ENCODE measurements at places on chromosomes 1 and 21.

GRCh38 chr1:214003233-214003632 is 15.5 kb downstream of the PROX1 start:
- no peak for DNase-seq

GRCh38 chr1:208036918-208037766 is 126.2 kb upstream of the CD34 start:
- no peak for DNase-seq

DNA sequence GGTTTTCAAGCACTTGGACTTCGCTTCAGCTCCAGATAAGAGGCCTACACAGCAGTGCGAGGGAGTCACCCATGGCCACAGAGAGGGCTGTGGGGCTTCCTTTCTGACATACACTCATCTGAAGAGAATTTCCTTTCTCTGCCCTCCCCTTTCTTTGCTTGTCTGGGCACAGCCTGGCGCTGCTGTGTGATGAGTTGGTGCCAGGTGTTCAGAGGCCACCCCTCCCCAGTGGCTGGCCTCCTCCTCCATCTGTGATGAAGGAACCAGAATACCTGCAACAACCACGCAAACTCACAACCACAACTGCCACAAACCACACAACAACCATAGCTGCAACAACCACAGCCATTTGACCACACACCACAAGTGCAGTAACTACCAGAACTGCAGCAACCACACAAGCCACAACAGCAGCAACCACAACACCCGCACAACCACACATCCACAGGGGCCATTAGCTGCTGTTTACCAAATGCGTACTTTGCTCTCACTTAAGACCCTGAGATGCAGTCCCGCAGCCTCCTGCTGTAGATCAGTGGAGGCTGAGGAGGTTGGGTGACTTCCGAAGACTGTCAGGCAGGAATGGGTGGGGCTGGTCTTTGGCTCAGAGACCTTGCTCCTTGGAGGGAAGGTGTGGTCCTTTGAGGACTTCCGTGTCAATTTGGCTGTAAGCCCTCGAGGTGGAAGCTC is 71.1 kb downstream of the IER5 start:
- no peak for DNase-seq

- no peak for DNase-seq
Measured at GRCh38 chr1:47724432-47724999, 272.7 kb downstream of the TRABD2B start.

DNA sequence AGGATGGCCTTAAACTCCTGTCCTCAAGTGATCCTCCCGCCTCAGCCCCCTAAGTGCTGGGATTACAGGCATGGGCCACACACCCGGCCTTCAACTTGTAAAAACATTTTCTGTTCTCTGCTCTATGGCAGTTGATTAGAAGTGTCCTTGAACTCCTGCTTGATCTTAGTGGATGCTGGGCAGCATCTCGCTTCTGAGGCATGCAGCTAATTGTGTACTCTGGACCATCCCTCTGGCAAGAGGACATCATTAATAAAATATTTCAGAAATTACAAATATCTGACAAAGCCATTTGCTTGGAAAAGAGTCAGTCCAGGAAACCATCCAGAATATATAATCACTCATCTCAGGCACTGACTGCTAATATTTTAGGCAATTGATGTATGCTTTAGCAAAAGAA is 8.1 kb downstream of the NGF start:
- DNase-seq = no peak

GRCh38 chr1:239930686-239931262 is 160.9 kb upstream of the FMN2 start:
- DNase-seq = no peak

DNA sequence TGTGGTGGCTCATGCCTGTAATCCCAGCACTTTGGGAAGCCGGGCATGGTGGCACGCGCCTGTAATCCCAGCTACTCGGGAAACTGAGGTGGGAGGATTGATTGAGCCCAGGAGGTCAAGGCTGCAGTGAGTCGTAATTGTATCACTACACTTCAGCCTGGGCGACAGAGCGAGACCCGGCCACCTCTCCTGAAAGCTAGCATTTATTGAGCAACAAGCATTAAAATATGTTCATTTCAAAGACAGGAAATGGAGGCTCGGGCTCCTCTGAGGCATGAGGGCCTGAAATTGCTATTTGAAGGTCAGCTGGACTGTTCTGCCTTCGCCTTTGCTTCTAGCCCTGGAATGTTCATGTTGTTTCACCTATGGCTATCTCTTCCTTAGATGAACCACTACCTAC is 34.5 kb downstream of the SPATA21 start:
- DNase-seq = no peak

GRCh38 chr1:54276617-54277450 is 76.9 kb downstream of the MRPL37 start:
- DNase-seq = no peak
